ENCODE measurements at places on chromosomes 5 and 9.

DNA sequence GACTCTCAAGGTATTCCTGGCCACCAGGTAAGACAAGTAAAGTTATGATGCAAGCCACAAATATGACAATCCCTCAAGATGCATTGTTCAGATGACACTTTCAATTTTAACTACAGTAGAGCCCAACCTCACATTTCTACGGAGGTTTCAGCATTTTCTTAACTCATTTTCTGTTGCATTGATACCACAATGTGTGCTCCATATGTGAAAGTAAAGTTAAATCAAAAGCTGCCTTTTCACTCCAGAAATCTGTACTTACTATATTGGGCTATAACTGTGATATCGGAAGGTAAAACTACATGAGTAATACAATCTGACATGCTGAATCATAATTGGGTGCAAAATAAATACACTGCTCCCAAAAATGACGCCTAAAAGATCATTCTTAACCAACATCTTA lies 333.6 kb upstream of the MEF2C start:
- DNase-seq: no peak

DNA sequence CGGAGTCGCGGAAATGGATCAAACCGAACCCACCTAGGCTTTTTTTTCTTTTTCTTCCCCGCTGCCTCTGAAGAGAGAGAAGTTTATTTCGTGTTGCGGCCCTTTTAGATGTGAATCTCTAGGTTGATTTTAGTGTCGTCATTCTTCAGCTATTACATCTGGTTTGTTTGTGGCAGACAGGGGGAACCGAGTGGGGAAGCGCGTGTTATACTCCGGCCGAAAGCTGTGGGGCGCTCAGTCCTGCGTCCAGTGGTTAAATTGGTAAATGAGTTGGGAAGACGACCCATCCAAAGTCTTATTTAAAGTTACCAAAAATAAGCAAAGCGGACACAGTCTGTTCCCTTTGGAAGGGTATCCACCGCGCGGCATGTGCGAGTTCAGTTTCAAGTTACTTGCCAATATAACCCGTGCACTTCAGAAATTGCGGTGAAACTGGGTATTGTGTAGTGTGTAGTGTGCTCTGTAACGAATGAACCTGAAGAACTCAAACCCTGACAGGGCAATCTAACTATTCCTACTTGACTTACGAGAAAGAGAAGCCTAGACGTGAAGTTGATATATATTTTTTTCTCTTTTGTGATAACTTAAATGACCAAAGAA lies 1.3 kb downstream of the MAN2A1 start:
- peak; percentile 15 for DNase-seq

- DNase-seq: no peak
These were observed 202.8 kb downstream of the CCDC171 start for GRCh38 chr9:15755660-15756059.

- no peak for DNase-seq
These were observed 28.8 kb upstream of the ROR2 start for GRCh38 chr9:91978740-91979414.

DNA sequence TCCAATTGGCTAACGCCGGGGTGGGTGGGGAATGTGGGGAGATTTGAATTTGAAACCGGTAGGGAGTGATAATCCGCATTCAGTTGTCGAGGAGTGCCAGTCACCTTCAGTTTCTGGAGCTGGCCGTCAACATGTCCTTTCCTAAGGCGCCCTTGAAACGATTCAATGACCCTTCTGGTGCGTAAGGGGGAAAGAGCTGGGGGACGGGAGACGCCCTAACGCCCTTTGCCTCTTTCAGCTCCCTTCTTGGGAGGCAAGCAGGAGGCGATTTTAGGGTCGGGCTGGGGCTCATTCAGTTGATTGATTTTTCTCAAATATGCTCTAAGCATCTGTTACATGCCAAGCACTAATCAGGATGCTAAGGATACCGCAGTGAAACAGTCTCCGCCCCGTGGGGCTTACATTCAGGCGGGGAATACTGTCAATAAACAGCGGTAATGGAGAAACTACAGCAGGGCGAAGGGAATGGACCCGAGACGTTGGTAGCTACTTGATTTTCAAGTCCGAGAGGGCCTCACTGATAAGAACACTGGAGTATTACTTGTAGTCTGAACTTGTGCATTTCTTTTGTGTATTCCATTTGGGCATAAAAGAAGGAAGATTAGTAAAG lies at the start of gene HMMR:
TSS of gene HMMR (plus strand) at position 71 of the 610 bp plus-strand sequence. CDS start at position 132, 61 bp downstream.
- DNase-seq: no peak

DNA sequence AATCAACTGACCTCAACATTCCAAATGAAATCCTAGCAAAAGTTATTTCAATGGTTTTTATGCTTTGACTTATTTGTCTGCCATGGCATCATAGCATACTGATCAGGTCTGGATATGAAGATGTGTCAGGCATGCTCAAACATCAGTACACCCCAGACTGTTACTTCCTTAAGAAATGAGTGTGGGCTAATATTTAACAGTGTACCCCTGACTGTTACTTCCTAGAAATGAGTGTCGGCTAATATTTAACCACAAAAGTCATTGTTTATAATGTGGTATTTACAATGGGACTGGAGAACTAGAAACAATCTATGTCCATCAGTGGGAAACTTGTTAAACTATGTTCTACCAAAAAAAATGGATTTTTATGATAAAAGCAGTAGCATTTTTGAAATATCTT lies 38.1 kb upstream of the HNRNPA0 start:
- DNase-seq: no peak

GRCh38 chr5:102595332-102595731 lies 96.5 kb upstream of the SLCO6A1 start:
- DNase-seq: no peak

GRCh38 chr5:32833663-32834062 lies 122.5 kb downstream of the NPR3 start:
- DNase-seq: no peak

GRCh38 chr9:32161720-32162119 lies 222.7 kb upstream of the ACO1 start:
- DNase-seq: no peak

GRCh38 chr5:167147879-167148278 lies 1143.6 kb upstream of the WWC1 start:
- DNase-seq: no peak

GRCh38 chr5:93620487-93621326 lies 37.7 kb downstream of the NR2F1 start:
- DNase-seq: no peak

DNA sequence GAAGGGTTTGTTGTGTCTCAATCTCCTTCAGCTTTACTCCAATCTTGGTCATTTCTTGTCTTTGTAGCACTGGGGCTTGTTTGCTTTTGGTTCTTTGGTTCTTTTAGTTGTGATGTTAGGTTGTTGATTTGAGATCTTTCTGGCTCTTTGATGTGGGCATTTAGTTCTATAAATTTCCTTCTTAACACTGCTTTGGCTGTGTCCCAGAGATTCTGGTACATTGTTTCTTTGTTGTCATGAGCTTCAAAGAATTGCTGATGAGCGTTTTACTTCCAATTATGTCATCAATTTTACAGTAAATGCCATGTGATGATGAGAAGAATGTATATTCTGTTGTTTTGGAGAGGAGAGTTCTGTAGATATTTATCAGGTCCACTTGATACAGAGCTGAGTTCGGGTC lies 353.3 kb downstream of the MAN2A1 start:
- DNase-seq: no peak
